ENCODE measurements at places on chromosomes 16 and 17.
A peak's percentile ranks its signal among the peaks of the same experiment; 100 is the strongest.

DNA sequence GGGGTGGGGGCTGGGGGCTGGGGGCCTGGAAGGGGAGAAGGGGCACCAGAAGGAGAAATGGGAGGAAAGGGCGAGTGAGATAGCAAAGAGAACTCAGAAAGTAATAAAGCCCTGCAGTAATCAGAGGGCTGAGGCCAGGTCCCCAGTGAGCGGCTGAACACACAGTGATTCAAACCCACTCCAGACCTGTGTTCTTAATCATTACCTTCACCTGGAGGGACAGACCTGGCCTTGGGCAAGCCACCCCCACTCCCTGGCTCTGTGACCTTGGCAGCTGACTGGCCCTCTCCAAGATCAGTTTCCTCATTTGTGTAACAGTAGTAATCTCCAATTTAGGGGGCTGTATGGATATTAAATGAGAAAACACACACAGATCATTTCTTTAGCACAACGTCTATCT is 150.4 kb downstream of the WWOX start:
- DNase-seq = no peak

GRCh38 chr17:34503528-34504195 is 75.7 kb upstream of the TMEM132E start:
- DNase-seq = no peak

GRCh38 chr16:12613131-12613991 is 190.3 kb downstream of the CPPED1 start:
- no peak for DNase-seq

DNA sequence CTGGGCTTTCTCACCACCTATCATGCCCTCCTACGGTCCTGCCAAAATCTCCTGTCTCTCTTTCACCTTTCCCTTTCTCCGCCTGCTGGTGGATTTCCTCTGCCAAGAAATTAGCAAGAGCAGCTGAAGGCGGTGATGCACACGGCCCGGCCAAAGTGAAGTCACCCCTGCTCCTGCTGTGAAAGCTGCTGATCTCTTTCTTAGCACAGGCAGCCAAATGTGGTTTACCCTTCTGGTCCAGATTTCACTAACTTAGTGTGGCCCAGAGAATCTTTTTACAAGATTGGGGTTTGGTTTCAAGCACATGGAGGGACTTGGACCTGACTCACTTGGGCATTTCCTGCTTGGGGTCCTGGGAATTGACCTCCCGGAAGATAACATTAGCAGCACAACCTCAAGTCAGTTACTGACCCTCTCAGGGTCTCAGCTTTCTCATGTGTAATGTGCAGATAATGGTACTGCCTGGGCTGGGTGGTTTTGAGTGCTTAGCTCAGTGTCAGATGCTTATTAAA is 155.7 kb downstream of the SOCS1 start:
- DNase-seq = peak; percentile 32

DNA sequence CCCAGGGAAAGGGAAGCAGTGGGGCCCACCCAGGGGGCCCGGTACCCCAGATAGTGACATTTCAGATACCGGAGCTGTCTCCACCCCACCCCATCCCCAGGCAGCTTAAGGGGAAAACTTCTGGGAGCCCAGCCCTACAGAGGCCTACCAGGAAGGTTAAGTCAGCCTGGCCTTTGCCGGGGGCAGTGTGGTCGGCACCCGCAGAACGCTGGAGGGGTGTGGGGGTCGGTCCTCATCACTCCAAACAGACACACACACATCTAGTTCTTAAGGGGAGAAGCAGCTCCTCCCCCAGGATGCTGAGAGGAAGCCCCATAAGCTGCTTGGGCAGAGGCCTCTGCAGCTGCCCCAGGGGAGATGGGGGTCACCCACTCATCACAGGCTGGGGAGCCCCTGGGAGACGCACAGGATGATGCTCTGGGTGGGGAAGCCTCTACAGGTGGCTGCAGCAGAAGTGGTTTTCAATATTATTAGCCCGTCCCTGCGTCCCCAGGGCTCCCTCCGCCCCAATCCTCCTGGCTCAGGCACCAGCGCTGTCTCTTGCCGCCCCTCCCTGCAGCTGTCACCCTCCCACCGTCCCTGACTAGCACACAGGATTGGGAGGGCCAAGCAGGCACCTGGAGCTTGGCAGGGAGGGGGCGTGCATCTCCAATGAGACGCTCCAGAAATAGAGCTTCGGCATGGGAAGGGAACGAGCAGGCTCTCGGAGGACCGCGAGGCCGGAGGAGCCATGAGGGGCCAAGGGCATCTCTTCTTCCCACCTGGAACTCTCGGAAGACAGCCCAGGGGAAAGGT is 1.4 kb upstream of the ABR start:
- DNase-seq = peak; percentile 49
